ENCODE measurements at places on chromosomes 7 and 10.

DNA sequence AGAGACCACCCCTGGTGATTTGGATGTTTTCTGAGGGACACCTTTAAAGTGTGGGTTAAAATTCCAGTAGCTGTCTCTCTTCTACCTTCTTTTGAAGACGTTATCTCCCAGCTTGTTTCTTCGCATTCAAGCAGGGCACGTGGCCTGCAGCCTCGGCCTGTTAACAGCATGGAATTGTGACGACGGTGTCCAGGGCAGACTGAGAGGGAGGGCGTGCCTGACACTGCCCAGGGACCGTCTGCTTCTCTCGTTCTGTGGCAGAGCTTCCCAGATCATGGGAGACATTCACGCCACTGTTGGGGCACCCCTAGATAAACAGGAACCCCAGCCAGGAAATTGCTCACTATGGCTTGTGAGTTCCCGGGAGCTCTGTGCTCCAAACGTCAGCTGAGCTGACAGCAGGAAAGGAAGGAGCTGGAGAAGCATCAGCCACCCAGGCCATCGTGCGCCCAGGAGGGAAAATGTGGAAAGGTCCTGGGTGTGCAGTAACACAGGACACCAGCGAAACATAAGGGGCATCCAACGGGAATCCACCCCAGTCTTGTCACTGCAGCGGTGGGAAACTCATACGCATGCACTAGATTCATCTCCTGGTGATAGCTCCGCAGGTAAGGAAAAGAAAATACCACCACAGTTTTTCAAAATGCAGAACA is 41.1 kb upstream of the RBM33 start:
- DNase-seq: no peak

DNA sequence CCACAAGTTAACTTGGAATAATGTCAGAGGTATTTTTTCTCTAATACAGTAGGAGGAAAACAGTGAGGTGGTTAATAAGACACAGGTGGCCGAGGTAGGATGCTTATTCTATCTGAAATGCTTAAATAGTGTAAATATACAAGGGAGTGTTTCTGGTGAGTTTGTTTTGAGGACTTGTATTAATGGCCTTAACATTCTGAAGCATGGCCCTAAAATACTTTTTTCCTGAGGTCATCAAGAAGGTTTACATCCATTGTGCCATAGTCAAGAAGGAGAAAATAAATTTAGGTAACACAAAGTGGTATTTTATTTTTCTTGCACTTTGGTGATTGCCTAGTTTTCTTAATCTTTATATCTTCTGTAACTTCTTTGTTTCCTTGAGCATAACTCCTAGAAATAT is 18.8 kb downstream of the GNAI1 start:
- DNase-seq: no peak

DNA sequence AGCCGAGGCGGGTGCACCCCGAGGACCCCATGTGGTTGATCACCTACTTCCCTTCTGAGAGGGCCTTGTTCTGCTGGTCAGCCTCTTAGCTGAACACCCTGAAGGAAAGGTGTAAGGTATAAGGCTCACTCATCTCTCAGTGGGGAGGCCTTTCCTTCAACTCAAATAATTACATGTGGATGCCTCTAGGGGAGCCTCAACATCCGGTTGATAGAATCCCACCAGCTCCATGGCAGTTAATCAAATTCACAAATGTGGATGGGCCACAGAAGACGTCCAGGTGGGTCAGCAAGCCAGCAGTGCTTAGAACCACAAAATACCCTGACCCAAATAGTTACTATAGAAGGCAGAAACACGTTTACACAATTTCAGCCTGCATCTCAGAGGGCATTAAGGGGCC is 37.7 kb upstream of the ZNF32 start:
- no peak for DNase-seq

GRCh38 chr7:103809229-103809994 is 180.0 kb downstream of the RELN start:
- DNase-seq: no peak

- no peak for DNase-seq
These were observed 33.2 kb downstream of the COL17A1 start for GRCh38 chr10:104052431-104052830.

GRCh38 chr7:151755131-151755801 is 121.6 kb downstream of the PRKAG2 start:
- peak; percentile 30 for DNase-seq

DNA sequence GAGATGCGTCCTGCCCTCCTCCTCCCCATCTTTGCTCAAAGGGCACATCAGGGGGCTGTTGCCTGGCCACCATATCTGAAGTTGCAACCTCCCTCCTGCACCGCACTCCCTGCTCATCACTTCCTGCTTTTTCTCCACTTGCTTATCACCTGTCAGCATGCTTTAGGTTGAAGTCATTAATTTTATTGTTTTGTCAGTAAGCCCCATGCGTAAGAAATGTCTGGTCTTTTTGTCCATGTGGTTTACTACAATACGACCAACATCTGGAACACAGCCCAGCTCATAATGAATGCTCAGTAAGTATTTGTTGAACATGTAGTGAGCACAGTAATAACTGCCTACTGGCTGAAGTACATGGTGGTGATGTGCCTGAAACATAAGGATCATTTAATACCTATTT is 71.6 kb upstream of the GJD4 start:
- DNase-seq: no peak

GRCh38 chr7:22442187-22442881 is 57.7 kb downstream of the STEAP1B start:
- no peak for DNase-seq

- no peak for DNase-seq
These were observed 2.1 kb downstream of the CAMK1D start for GRCh38 chr10:12351447-12351846.

- DNase-seq: no peak
These were observed 462.7 kb downstream of the SUGCT start for GRCh38 chr7:40597517-40597916.

DNA sequence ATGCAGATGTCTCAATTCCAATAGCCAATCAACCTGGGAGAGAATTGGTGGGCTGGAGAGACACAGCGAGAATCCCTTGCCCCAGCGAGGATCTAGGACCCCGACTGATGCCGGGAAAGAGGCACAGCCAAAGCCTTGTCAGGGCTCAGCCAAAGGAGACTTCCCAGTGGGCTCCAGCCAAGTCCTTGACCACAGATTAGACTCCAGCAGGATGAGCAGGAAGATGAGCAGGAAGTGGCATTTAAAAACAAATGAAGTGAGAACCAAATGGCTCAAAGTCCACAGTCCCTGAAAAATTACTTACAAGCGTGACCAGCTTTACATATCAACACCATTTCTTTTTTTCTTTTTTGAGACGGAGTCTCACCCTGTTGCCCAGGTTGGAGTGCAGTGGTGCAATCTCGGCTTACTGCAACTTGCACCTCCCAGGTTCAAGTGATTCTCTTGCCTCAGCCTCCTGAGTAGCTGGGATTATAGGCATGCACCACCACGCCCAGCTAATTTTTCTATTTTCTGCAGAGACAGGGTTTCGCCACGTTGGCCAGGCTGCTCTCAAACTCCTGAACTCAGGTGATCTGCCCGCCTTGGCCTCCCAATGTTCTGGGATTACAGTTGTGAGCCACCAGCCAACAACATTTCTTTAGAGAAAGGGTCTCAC is 40.2 kb downstream of the CTBP2 start:
- no peak for DNase-seq

GRCh38 chr10:7626283-7626682 is 40.5 kb downstream of the ITIH5 start:
- DNase-seq: no peak

DNA sequence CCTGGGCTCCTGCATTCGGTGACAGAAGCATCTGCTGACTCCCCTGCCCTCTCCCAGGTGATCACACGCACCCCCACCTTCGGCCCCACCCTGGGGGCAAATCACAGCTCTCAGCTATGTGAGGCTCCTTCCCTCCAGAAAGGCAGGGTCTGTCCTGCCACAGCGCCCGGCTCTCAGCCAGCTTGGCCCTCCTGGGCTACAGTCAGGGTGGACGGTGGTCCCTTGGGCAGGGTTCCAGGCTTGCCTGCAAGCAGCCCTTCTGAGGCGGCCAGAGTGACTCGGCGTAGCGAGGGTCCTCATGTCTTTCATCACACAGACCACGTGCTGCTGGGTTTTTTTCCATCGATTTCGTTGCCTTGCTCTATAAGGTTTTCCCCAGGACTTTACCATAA is 53.6 kb upstream of the EBF3 start:
- no peak for DNase-seq

Data from inflammatory macrophage treated with lipopolysaccharide for 1 hour (primary cell).